ENCODE measurements at places on chromosomes 5 and 9.

- no peak for DNase-seq
Measured at GRCh38 chr5:82156874-82157273, 121.3 kb downstream of the RPS23 start.

DNA sequence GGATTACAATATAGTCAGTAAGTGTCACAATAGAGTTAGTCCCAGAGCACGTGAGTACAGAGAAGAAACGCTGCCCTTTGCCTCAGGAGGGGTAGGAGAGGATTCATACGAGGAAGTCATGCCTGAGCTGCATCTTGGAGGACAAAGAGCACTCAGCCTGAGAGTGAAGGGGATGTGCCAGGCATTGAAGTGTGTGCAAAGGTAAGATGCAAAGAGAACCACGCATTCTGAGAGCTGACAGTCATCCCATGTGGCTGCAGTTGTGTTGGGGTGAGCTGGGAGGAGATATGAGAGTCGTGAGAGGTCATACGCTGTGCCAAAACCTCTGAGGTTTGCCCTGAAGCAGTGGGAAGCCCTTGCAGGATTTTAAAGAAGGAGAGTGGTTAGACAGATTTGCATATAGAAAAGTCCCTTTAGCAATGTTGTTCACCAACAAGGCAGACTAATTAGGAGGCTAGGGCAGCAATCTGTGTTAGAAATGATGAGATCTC, 97.5 kb downstream of the PIP5K1B start:
- no peak for DNase-seq

DNA sequence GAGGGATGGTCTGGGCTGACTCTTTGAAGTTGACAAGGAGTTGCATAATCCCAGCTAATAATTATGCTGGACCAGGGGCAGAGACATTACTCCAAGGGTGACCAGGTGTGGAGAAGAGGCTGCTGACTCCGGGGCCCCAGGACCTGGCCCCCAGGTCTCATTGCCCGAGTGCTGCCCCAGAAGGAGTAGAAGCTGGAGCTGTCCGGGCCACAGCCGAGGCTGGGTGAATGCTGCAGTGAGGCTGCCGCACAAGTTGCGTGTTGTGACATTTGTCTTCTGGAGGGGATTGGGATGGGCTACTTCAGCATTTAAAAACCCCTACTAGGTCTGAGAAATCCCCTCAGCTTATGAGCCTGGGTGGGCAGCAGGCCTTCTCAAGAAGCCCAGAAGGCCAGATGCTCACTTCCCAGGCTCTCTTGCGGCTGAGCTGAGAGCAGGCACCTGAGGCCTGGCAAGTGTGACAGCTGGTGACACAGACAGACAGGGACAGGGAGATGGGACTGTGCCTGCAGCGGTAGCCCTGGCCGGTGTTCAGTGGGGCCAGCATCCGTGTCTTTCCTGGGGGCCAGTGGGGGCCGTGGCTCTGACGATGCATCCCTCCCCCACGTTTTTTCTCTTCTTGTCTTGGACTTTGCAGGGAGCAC, 122.8 kb downstream of the KCNIP1 start:
- DNase-seq = no peak

DNA sequence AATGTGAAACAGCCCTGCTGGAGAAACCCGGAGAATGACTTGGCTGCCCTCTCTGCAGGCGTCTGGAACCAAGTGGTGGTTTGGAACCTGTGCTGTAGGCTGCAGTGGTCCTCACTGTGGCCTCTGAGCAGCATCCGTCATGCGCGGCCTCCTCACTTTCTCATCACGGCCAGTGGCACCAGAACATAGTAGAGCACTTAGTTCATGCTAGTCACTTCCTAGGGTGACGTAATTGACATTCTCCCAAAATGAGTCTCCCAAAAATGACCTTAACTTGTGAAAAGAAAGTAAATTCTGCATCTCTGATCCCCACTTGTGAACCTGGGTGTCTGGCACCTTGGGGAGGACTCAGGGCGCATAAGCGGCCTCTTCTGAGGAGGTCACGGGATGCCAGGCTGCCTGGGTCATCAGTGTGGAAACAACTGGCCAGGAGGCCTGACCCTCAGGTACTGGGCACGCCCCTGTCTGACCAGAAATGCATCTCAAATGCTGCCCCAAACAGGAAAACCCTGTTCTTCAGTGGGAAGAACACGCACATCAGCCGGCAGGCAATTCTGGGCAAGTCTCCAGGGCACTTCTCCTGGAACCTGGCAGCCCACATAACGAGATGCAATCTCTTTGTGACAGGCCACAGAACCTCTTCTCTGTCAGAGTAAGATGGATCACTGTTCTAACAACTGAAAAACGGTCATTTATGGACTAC, 36.6 kb upstream of the SPTLC1 start:
- DNase-seq = no peak

- no peak for DNase-seq
Measured at GRCh38 chr5:127987354-127988145, 96.0 kb upstream of the SLC12A2 start.

GRCh38 chr9:95791286-95791685, 84.2 kb upstream of the ERCC6L2 start:
- no peak for DNase-seq

GRCh38 chr9:128607642-128608350, 48.9 kb downstream of the DYNC2I2 start:
- no peak for DNase-seq

GRCh38 chr5:41869151-41869723, 988 bp downstream of the OXCT1 start:
- peak; percentile 0 for DNase-seq

- no peak for DNase-seq
Measured at GRCh38 chr9:78370991-78371390, 74.1 kb downstream of the PSAT1 start.

DNA sequence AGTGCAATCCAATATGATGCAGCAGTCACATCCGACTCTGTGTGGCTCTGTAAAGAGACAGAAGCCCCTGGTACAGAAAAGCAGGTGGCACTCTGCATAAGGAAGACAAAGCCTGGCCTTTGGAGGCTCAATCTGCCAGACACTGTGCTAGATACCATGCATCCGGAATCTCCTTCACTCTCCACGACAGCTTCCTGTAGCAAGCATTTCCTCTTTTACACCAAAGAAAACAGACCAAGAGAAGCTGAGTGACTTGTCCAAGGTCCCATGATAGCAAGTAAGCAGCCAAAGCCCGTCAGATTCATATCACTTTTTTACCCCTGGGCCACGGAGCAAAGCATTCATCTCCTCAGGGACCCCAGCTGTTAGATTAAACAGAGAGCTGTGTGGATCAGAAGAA, 64.2 kb upstream of the SMIM23 start:
- DNase-seq = no peak

DNA sequence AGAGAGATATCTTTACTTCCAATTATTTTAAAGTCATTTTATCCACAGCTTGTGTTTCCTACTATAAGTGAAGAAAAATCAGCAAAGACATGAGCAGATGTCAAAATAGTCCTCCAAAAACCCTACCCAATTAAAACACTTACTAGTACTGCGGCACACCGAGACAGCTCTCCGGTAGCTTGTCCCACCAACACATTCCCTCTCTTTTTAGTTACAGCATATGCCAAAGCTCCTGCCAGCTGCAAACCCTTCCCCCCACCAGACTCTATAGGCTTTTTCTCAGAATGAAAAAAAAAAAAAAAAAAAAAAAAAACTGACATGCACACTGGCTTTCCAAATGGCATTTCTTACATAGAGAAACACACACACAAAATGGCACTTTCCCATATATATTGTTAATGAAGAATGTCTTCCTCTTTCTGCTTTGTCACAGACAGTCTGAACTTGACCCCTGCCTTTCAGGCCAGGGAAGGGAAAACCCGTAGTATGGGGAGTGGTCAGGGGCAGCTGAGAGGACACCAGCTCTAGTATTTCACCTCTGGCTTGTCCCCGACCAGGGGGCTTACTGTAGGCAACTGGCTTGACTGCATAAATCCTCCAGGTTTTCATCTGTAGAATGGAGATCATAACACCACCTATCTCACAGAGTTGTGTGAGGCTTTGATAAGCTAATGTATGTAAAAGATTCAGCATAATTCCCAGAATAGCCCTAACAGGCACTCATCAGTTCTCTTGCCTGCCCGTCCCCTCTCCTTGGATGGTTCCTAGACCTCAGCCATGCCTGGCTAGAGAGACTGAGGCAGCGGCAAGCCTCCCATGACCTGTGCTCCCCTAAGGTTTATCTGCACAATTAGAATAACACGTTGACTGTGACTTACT, 233.6 kb downstream of the CRB2 start:
- no peak for DNase-seq

DNA sequence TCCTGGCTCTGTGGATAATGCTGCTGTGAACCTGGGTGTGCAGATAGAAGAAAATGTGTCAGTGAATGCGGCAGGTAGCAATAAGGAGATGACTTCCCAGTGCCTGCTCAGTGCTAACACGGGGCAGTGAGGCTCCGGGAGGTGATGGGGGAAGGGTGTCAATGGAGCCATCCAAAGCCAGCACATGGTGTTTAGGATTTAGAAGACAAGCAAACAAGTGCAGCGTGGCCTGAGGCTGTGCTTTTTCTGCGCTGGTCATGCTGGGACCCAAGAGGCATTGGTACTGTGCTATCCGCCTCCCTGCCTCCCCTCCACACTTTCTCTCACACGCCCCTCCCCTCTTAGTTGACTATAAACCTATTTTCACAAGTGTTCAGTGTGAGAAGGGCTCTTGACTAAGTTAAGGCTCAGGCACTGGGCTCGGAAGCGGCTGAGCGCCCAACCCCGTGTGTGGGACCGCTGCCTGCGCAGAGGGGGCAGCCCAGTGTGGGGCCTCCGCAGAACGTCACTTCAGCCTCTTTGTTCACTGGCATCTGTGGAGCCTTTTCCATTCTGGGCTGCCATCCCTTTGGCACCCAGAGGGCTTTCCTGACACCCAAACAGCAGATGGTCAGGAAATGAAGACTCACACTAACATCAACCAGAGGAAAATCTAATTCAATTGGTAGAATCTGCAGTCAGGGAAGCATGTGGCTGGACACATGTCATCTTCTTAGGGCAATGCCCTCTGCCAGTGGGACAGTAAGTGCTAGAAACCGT, 21.8 kb upstream of the NINJ1 start:
- DNase-seq = no peak

DNA sequence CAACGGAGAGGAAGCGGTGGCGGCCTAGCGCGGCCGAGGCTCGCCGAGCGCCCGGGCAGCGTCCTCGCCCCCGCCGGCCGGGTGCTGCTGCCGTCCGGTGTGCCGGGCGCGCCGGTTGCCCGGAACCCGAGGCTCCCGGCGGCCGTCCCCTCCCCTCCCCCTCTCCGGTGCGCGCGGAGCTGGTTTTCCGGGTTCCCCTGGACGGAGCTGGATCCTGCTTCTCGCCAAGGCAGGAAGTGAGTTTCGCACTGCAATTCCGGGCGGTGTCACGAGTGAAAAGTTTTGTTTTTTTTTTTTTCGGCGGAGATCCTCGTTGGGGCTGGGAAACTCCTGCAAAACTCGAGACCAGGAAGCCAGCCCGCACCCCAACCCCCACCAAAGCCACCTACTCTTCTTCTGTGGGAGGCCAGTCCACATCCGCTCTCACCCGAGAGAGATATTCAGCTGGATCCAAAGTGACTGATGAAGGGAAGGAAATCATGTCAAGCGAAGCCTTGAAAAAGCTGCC, at the start of gene ERBIN:
TSS of gene ERBIN (plus strand) at position 300 of the 508 bp plus-strand sequence. CDS start 66,144 bp downstream, outside the sequence.
- peak; percentile 55 for DNase-seq

- no peak for DNase-seq
Measured at GRCh38 chr9:94929369-94929756, 202.9 kb downstream of the AOPEP start.

GRCh38 chr5:95068289-95068910, 216.5 kb downstream of the MCTP1 start:
- DNase-seq = no peak

- no peak for DNase-seq
Measured at GRCh38 chr5:68798877-68799843, 294.7 kb upstream of the SLC30A5 start.

DNA sequence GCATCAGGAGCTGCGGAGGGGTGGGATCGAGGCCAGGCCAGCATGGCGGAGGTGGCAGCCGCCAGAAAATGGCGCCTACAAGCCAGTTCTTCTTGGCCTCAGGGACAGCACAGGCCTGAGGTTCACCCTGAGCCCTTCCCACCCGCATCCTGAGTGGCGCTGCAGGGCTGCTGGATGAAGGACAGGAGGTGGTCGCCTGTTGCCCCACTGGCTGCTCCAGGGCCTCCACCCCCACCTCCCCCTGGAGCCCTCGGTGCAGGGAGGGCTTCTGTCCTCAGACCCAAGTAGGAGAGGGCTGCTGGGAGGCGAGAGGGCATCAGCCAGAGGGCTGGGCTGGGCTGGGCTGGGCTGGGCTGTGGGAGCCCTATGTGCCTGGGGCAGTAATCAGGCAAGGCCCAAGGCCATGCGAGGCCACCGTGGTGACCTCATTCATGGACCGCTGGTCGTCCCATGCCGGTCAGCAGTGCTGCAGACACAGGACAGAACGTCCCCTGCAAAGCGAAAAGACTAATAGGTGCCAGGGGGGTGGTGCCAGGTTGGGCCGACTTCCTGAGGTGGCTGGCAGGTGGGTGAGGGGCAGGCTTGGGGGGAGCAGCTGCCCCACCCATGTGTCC, 13.8 kb downstream of the GPSM1 start:
- DNase-seq = no peak

GRCh38 chr5:170960567-170960966, 98.7 kb downstream of the RANBP17 start:
- no peak for DNase-seq

GRCh38 chr9:79477955-79478771, 93.6 kb upstream of the TLE4 start:
- DNase-seq = no peak

DNA sequence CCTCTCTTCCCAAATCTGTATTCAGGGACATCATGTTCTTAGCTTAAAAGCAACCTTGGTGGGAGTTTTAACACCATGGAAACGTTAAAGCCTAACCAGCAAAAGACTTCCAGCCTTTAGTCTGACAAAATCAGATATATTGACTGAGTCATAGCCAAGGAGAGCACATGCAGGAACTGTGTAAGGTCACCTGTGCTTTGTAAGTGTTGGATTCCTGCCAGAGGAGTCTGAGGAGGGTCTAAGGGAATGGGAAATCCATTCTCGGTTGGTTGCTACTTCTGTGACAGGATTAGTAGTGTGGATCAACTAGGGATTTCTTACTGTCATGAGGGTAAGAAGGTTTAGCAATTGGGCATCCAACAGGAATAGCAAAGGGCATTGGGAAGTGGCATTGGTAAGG, 142.0 kb upstream of the CHD1 start:
- DNase-seq = no peak

DNA sequence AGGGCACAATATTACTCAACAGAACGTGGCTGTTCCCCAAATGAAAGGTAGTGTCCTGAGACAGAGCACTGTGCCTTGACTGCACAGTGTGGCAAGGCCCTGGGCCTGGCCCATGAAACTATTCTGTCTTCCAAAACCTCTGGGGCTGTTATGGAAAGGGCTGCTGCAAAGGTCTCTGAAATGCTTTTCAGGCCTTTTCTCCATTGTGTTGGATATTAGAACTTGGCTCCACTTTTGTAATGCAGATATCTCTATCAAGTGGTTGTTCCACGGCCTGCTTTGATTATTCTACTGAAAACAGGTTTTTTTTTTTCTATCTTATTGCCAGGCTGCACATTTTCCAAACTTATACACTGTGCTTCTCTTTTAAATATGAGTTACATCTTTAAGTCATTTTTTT, 777.5 kb upstream of the TYRP1 start:
- no peak for DNase-seq

- no peak for DNase-seq
Measured at GRCh38 chr9:135239100-135239768, 151.8 kb downstream of the OLFM1 start.
